ENCODE measurements at places on chromosomes 1 and 21.

DNA sequence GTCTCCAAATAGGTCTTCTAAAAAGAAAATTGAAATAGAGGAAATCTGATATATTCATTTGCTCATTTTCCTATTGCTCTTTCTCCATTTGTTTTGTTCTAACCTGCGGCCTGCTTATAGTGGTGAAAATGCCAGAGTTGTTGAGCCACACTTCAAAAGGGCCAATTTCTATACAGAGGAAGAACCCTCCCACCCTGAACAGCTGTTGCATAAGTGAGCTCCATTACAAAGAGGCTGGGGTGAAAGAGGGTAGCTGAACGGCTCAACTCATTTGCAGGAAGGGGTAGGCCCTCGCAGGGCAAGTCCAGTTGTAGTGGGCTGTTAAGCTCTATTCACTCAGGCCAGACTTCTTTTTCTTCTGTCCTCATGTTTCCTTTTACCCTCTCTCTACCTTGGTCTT, 8.8 kb downstream of the ADCY10 start:
- DNase-seq: peak; percentile 78

- peak; percentile 32 for DNase-seq
These were observed 128.6 kb downstream of the PRDM2 start for GRCh38 chr1:13828454-13829151.

DNA sequence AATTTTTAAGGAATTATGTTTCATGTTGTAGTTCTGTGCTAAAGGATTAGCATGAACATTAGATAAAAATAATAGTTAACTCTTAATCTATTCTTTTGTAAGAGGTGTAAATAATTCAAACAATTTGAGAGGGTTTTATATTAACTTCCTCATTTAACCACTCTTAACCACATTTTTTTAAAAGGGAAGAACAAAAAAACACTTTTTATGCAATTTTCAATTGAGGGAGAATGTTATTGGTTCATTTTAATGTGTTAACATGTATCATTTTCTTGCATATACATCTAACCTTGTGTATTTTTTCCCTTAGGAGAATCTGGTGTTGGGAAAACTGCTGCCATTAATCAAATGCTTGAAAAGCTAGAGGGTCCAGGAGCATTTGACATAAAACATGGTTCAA, 169.0 kb downstream of the LBR start:
- no peak for DNase-seq

DNA sequence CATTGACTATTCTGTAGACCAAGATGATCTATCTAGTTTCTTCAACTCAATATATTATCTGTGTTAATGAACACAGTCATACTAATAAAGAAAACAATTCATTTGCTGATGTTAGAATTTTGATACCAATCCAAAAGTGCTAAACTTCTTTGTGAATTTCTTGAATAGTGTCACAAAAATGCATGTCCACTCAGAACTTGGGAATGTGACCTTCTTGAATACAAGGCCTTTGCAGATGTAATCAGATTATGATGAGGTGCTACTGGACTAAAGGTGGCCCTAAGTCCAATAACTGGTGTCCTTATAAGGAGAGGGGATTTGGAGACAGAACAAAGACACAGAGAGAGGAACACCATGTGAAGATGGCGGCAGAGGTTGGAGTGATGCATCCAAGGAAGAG, 305.8 kb upstream of the ZP4 start:
- no peak for DNase-seq

- DNase-seq: peak; percentile 13
These were observed at the start of gene HMCN1 for GRCh38 chr1:185733818-185734735. Gene HMCN1, plus strand, starts transcription at chr1:185734391. Its CDS starts 389 bp downstream, at chr1:185734780.

DNA sequence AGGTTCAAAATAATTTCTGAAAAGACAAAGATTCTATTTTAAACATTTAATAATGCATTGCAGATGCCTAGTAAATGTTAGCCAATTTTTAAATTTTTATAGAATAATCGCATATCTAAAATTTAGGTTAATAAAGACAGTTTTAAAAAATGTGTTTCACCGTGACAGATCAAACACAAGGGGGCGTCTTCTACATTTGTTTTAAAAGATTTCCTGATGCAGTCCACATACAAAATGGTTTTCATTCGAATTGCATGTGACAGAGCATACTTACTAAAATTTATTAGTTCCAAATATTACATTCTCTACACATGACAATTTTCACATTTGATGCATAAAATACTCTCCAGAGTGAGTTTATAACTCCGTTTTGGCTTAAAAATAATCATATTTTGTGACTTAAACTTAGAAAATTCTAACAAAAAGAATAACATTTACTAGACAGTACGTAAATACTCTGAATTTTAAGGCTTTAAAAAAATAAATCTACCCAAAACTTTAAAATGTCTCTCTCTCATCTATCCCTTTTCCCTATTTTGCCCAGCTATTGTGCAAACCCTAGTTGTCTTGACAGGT, 75.5 kb downstream of the ADAMTS1 start:
- peak; percentile 16 for DNase-seq

- no peak for DNase-seq
These were observed 709.9 kb downstream of the KCNT2 start for GRCh38 chr1:195898373-195898772.

- DNase-seq: no peak
These were observed 2.1 kb downstream of the OTUD3 start for GRCh38 chr1:19884312-19884711.

- no peak for DNase-seq
These were observed 677 bp downstream of the NCAM2 start for GRCh38 chr21:20998886-20999285.

DNA sequence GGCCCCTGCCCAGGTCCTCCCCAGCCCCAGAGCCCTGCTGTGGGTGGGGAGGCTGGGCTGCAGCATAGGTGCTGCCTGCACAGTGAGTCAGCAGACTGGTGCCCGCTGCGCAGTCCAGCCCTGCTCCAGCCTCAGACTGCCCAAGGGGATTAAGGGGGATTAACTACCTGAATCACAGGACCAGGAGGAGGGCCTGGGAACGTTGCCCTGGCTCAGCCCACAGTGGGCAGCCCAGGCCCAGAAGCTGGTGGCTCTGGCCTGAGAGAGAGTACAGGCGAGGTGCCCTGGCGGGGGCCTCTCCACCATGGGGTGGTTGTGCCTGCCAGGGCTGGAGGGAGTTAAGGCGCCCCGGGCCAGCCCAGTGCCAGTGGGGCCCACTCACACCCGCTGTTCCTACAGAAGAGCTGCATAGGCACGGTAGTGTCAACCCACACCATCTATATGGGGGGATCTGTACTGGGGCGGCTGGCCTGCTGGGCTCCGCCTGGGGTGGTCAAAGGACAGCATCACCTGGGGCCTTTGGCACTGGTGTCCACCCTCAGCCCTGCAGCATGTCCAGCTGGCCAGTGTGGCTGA, 2.3 kb downstream of the OBSCN start:
- DNase-seq: no peak

DNA sequence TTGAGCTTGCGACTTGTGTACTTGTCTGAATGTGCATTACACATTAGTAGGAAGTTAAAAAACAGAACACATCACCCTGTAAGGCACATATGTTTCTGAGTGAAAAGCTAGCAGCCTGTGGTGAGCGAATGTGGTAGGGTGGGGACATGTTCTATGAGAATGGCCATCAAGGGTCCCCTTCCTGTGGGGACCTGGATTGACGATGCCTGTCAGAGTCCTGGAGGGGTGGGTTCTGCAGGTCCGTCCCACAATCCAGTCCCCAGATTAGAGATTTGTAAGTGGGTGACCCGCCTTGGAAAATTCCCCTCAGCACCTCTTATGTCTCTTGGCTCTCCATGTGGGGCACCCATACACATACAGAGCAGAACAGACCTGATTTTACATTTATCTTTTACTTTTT, 40.0 kb downstream of the MTARC1 start:
- no peak for DNase-seq

DNA sequence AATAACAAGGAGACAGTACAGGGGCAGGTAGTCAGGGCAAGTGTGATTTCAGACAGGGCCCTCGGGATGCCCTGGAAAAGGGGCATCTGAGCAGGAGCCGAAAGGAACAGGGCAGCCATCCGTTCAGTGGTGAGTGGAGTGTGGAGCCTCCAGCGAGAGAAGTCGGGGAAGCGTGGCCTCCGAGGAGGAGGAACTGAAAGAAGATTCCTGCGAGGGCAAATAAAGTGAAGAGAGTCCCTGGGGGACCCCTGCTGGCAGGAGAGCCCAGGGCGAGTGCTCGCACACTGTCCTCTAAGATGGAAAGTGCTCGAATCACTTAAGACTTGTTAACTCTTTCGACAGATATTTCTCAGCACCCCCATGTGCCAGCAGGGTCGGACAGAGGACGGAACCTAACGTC, 3.5 kb upstream of the UTS2 start:
- DNase-seq: peak; percentile 72

DNA sequence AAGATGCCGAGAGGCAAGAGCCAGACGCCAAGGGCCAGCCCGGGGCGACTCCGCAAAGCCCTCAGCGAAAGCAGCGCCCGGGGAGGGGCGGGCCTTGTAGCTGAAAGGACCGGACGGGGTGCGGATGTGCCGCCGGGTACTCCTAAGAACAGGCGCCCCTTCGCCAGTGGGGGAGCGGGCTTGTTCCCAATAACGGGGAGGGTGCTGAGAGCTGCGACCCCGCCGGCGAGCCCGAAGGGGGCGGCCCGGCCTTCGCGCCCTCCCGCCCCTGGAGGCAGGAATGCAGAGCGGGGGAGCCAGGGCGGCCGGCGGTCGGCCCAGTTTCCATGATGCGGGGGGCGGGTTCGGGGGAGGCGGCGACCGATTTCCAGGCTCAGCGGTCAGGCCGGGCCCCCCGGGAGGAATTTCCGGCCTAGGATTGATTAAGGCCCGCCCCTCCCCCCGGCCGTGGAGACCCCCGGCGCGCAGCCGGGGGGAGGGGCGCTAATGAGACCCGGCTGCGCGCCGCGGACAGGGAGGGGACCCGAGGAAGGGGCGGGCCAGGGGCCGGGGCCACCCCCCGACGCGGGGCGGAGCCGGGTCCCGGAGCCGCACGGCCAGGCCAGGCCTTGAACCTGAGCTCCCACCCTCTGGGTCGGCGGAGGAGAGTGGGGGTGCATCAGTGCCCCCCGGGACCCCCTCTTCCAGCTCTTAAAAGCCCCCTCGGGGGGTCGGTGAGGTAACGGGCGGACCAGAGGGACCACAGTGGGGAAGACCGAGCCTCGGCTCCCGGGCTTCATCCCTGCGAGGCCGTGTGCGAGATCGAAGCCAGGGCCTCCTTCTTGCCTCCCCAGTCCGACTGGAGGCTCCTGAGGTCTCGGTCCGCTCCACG, 898 bp upstream of the TMEM200B start:
- DNase-seq: peak; percentile 67

GRCh38 chr1:92994105-92994712, 32.9 kb upstream of the DIPK1A start:
- peak; percentile 82 for DNase-seq

GRCh38 chr21:26042181-26042876, 128.2 kb downstream of the APP start:
- DNase-seq: no peak

DNA sequence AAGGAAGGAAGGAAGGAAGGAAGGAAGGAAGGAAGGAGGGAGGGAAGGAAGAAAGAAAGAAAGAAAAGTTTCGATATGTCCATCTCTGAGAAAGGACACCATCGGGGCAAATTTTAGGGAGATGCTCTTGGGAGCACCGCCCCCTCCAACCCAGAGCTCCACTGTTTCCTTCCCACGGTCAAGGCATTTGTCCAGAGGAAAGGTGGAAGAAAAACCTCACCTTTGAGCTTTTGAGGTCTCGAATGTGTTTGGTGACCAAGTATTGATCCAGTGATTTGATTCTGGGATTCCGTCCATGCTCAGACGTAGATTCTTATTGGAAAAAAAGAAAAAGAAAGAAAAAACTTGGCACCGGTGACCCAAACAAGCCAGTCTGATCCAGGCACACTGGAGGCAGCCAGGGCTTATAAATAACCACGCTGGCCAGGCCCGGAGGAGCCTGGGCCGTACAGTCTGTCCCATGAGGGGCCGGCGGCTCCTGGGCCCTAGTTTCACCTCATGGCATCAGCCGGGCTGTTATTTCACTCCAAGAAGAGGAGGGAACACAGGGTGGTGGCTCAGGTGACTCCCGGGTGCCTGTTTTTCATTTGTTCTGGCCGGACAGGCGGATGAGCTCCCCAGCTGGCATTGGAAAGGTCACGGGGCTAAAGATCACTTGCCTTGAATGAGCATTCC, 36.1 kb upstream of the SLC25A33 start:
- no peak for DNase-seq

DNA sequence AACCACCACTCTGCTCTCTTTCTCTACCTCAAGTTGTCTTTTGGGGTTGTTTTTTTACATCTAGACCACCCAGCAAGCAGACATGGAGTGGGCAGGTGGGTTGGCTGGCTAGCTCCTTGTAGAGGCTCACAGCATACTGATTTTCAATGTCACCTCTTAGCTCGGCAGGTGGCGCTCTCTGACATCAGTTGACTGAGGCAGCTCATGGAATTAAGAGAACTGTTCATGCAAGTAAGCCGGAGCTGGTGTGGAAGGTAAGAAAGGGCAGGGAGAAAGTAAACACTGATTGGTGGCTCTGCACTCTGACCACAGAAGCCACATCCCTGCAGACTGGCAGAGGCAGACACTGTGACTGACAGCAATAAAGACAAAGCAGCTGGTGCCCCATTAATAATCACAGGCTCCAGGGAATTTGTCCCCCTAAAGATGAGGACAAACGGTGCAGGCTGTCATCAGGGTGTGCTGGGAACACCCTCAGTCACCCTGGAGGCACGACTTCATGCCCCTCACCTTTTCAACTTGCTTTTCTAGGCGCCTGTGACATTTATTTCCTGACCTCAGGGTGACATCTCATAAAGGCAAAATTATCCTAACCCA, 226.8 kb downstream of the LMX1A start:
- DNase-seq: peak; percentile 68

GRCh38 chr1:95168761-95169351, 51.7 kb downstream of the TLCD4 start:
- DNase-seq: no peak

- no peak for DNase-seq
These were observed 17.6 kb downstream of the SOAT1 start for GRCh38 chr1:179311149-179311700.

DNA sequence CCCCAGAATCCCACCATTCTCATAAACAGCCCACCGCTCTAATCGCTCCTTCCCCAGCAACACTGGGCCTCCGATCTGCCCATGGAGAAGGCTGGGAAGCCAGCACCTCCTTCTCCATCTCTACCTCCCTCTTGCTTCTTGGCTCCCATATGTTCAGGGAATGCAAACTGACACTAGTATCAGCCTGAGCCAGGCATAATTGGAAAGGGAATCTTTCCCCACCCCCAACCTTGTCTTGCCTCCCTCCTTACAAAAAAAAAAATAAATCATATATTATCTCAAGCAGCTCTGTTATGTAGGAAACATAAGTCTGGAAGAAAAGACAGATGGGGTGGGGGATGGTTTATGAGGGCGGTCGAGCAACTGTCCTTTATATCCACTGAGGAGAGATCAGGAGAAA, 127.2 kb downstream of the NAV1 start:
- DNase-seq: no peak

- DNase-seq: no peak
These were observed 260.7 kb upstream of the BRINP3 start for GRCh38 chr1:190738317-190738716.

GRCh38 chr1:86389307-86389706, 6.8 kb downstream of the ODF2L start:
- DNase-seq: no peak

Measured in NB4 (cell line).